ENCODE measurements at places on chromosomes 6 and 20.

GRCh38 chr6:40881501-40881900 is 157.5 kb downstream of the UNC5CL start:
- DNase-seq, result no peak

DNA sequence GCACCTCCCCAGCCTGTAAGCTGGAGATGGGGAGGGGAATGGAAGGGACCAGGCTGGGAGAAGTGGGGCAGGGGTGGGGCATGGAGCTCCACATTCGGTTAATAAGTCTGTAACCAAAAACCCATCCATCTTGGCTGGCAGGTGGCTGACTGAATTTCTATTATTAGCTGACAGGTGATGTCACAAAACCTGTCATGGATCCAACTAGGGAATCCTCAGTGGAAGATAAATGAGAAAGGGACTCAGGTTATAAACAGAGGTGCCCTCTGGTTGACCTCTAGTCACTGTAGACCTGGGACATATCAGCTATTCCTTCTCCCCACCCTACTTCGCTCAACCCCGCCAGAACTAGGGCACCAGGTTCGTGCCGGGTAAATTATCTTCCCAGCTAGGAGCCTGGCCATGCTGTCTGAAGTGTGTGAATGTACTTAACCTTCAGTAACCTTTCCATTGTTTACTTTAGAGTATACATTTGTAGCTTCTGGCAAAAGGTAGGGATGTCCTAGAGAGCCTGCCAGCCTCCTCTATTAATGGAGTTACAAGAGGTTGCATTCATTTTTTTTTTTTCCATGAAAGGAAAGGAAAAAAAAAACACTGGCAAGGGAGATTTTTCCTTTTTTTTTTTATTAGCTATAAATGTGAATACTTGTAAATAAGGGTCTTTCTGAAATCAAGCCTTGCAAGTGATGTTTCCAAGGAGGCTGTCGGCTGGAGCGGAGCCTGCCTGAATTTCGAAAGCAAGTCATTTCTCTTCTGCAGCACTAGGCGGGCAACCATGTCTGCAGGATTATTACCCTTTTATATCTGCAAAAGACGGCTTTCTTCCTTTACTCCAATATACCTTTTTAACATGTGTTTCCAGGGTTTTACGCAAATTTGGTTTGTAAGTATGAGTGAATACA is 135.9 kb downstream of the TMEM242 start:
- DNase-seq, result no peak

GRCh38 chr20:37995856-37996605 is 37.2 kb downstream of the TTI1 start:
- DNase-seq, result no peak

GRCh38 chr20:61857884-61858283 is 207.8 kb downstream of the TAF4 start:
- no peak for DNase-seq

DNA sequence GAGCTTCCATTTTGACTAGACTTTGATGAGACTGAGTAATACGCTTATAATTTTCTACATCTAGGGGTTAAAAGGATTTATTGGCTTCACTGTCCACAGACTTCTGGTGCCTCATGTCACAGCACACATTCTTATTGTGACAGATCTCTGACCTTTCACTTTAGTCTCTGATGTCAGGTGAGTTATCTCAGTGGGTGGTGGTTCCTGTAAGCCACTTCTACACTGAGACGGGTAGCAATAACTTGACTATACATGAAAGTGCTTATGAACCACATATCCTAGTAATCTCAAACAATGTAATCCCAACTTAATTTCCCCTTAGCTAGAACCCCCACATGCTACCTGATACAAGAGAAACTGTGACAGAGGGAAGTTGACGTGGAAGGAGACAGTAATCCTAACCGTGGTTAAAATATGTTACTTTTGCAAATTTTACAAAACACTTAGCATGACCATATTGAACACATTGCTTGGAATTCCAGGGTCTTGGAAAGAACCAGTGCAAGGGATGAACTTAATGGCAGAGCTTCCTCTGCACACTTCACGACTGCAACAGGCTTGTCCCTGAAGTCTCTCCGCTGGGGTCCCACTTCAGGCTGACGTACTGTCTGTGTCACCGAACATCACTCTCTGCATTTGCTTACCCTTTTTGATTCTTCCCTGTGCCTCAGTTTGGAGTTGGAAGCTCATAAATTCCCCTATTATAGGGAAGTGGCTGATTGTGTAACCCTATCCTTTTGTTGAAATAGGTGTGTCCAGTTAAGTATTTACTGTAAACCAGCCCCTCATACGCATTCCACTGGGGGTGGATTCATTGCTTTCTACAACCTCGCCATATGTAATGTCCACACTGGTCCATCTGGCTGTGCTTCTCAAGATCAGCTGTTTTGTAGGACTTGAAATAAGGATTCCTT is 6.4 kb upstream of the TRIM40 start:
- DNase-seq, result peak; percentile 21

GRCh38 chr6:31170600-31170881 is at the start of gene POU5F1:
Gene POU5F1, minus strand, starts transcription at chr6:31170682. Its CDS starts 62 bp downstream, at chr6:31170620.
- no peak for DNase-seq

GRCh38 chr6:161963634-161964234 is 689.9 kb upstream of the AGPAT4 start:
- DNase-seq, result no peak

GRCh38 chr6:331622-332521 is 39.6 kb downstream of the DUSP22 start:
- DNase-seq, result no peak

DNA sequence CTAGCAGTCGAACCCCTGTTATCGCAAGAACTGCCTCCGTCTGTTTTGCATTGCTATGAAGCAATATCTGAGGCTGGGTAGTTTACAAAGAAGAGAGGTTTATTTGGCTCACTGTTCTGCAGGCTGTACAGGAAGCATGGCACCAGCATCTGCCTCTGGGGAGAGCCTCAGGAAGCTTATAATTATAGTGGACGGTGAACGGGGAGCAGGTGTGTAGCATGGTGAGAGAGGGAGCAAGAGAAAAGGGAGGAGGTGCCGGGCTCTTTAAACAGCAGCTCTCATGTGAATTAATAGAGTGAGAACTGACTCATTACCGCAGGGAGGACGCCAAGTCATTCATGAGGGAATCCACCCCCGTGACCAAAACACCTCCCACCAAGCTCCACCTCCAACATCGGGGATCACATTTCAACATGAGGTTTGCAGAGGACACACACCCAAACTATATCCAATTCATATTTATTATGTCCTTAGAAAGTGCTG is 172.6 kb upstream of the KCNG1 start:
- no peak for DNase-seq

- DNase-seq, result no peak
Measured at GRCh38 chr20:63009988-63010769, 3.4 kb upstream of the BHLHE23 start.

DNA sequence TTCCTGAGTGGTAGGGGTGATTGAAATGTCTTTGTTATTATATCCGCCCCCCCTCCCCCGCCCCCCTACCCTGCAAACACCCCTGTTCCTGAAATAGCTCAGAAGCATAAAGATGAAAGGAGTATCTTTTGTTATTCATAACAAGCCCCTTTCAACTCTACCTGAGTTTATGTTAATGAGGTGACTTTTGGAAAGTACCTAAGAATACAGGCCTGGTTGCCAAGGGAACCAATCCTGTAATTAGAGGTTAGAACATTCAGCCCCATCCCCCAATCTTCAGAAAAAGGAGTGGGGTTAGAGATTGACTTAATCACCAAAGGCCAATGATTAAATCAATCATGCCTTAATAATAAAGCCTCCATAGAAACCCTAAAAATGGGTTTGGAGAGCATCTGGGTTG is 979.2 kb upstream of the GJE1 start:
- no peak for DNase-seq

DNA sequence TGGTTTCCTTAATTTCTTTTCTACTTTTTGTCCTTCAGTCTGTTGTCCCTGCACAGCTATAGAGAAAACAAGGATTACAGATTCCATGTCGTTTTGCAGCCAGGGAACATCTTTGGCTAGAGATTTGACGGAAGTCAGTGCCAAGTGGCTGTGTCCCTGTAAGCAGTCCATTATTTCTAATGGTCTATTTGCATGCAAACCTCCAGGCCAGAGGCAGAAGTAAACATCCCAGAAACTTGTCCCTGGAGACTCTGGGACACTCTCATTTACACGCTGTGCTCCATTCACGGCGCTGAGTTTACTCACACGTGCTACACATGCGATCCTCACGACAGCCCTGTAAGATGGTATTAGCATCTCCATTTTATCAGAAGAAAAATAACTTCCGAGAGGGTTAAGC is 355.5 kb downstream of the PRKN start:
- DNase-seq, result no peak

DNA sequence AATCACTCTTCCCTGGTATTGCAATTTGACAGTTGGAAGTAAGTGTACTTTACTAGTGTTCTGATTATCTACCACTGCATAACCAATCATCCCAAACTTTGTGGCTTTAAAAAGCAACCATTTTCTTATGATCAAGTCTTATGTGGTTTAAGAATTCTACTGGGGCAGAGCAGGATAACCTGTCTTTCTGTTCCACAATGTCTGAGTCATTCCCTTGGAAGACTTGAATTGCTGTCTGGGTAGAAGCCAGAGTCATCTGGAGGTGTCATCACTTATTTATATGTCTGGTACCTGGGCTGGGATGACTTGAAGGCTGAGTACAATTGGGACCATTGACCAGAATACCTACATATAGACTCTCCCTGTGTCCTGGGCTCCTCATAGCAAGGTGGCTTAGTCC is 644.3 kb downstream of the HDGFL1 start:
- DNase-seq, result no peak

- DNase-seq, result no peak
Measured at GRCh38 chr6:52515219-52515960, 61.5 kb downstream of the TRAM2 start.

DNA sequence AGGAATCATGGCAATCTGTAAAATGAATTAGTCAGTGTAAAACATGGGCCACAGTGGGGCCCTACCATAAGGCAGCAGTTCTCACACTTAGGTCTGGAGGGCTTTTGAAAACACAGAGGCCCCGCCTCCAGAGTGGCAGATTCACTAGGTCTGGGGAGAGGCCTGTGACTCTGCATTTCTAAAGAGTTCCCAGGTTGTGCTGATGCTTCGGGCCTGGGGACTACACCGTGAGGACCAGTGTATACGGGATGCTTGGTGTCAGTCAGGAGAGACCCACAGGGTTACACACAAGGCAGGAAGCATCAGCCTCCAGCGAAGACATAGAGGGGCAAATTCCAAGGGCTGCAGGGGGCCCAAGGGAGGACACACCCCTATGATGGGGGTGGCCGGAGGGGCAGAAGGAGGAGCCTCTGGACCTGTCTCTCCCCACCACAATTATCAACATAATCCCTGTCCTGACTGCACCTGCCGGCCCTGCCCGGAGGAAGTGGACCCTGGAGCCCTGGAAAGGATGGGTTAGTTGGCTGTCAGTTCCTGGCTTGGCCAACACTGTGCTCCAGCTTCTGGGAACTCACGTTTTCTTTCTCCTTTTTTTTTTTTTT is 46.7 kb downstream of the FGD2 start:
- DNase-seq, result no peak

GRCh38 chr6:148448369-148449012 is 105.9 kb downstream of the SASH1 start:
- peak; percentile 1 for DNase-seq

- no peak for DNase-seq
Measured at GRCh38 chr6:167113935-167114910, 8.7 kb upstream of the CCR6 start.

Measured in CD14-positive monocyte (primary cell).